ENCODE measurements at places on chromosomes 11 and 22.

DNA sequence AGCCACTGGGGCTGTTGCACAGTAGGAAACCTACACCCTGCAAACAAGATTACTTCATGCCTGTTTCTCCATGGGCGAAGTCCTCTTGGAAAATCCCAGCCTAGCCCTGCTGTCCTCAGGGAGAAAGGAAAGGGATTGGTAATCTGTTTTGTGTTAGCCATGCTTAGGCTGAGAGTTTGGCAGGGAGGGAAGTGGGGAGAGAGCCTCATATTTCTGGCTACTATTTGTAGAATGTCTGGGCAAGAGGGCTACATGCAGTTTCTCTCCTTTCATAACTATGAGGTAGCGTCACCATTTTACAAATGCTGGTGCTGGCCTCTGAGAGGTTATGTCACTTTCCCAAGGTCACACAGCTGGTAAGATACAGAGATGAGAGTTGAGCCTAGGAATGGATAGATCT, 737 bp upstream of the MFRP start:
- no peaks in the 10 kb centered on the region for H3K36me3 ChIP-seq
- H3K27me3 ChIP-seq = peaks cover 40% of the 10 kb centered on the region
- no peak overlapping the region for H3K4me3 ChIP-seq

GRCh38 chr11:33742249-33742851, 6.1 kb upstream of the CD59 start:
- H3K4me1 ChIP-seq = peaks cover 12% of the 10 kb centered on the region
- H3K27me3 ChIP-seq = no peaks in the 10 kb centered on the region
- no peak overlapping the region for H3K27ac ChIP-seq
- no peak for DNase-seq

DNA sequence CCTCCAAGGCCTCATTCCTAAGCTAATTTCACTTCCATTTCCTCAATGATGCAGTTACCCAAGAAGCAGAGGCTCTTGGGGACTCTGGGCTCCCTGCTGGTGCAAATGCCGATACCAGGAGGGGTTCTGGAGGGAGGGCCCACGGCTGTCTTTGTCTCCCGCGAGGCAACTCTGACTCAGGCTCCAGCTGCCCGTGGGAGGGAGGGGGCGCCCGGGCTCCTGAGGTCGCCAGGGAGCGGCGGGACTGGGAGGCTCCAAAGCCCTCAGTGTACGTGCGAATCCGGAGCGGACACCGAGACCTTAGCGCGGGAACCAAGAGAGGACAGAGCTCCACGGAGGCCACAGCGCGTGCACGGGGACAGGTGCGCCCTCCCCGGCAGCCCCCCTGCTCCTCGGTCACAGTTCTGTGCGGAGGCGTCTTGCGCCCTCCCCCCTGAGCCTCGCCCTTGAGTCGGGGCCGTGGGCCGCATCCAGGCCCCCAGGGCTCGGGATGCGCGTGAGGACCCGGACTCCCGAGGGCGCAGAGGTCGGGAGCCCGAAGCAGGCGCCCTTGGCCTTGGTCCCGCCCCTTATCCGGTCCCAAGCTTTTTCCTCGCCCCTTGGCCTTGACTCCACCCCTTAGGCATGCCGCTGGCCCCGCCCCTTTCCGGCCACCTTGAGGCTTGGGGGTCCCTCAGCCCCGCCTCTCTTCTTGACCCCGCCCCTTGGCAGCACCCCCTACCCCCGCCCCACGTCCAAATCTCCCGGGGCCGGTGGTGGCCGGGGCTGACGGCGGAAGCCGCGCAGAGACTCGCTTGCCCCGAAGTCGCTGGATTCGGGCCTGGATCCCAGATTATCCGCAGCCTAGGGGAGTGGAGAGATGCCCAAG, 4.7 kb upstream of the SHISA8 start:
- no peaks in the 10 kb centered on the region for H3K4me1 ChIP-seq
- H3K27me3 ChIP-seq = peaks cover 38% of the 10 kb centered on the region
- H3K36me3 ChIP-seq = no peaks in the 10 kb centered on the region
- peak overlapping the region; percentile 1 for H3K4me3 ChIP-seq

DNA sequence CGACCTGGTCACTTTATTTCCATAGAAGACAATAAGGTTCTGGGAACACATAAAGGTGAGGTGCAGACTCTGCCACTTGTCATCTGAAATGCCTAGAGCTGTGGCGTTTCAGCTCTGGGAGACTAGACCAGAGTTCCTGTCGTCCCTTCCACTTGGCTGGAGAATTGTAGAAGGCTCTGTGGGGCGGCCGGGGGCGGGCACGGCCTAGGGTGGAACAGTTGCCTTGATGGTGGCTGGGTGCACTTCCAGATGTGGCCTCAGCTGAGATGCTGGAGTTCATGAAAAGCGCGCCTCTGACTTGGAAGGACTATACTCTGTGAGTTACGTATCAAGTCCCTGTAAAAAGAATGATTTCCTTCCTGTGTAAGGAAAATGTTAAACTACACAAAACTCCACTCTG, 16.8 kb downstream of the TRMU start:
- no peak for DNase-seq
- H3K4me1 ChIP-seq = no peaks in the 10 kb centered on the region
- no peaks in the 10 kb centered on the region for H3K27me3 ChIP-seq
- no peak overlapping the region for H3K4me3 ChIP-seq

GRCh38 chr11:73465871-73466270, 89.7 kb downstream of the RELT start:
- peaks cover 7% of the 10 kb centered on the region for H3K4me1 ChIP-seq
- peaks cover 2% of the 10 kb centered on the region for H3K36me3 ChIP-seq
- H3K27me3 ChIP-seq = no peaks in the 10 kb centered on the region
- no peak overlapping the region for H3K27ac ChIP-seq

DNA sequence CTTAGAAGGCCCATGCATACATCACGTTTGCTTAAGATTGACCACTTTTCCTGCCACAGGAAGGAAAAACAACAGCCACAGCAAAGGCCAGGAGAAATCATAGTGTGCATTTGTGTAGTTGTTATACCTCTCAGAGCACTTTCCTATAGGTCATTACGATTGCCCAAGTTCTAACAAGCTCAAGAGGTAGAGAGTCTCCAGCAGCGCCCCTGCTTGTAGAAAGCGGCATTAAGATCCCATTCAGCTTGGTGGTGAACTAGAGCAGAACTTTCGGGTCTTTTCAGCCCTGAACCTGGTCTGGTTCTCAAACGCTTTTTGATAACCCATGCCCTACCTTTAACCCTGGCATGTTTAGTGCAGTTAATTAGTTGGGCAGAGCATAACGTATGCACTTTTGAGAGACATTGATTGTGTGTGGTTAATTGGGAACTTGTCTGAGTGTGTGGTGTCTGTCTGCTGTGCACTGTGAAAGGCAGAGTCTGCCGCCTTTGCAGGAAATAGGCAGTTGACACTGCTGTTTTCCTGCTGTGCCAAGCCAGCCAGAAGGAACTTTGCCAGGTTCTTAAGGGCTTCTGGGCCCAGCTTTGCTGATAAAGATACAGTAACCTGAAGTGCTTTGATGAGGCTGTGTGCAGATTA, 109.9 kb upstream of the CLMP start:
- peaks cover 6% of the 10 kb centered on the region for H3K4me1 ChIP-seq
- H3K27ac ChIP-seq = no peak overlapping the region
- no peaks in the 10 kb centered on the region for H3K36me3 ChIP-seq
- no peak for DNase-seq

- no peak overlapping the region for H3K4me3 ChIP-seq
- no peaks in the 10 kb centered on the region for H3K27me3 ChIP-seq
- no peaks in the 10 kb centered on the region for H3K36me3 ChIP-seq
- H3K4me1 ChIP-seq = no peaks in the 10 kb centered on the region
These were observed 39.3 kb upstream of the LRRC4C start for GRCh38 chr11:41498726-41499125.

DNA sequence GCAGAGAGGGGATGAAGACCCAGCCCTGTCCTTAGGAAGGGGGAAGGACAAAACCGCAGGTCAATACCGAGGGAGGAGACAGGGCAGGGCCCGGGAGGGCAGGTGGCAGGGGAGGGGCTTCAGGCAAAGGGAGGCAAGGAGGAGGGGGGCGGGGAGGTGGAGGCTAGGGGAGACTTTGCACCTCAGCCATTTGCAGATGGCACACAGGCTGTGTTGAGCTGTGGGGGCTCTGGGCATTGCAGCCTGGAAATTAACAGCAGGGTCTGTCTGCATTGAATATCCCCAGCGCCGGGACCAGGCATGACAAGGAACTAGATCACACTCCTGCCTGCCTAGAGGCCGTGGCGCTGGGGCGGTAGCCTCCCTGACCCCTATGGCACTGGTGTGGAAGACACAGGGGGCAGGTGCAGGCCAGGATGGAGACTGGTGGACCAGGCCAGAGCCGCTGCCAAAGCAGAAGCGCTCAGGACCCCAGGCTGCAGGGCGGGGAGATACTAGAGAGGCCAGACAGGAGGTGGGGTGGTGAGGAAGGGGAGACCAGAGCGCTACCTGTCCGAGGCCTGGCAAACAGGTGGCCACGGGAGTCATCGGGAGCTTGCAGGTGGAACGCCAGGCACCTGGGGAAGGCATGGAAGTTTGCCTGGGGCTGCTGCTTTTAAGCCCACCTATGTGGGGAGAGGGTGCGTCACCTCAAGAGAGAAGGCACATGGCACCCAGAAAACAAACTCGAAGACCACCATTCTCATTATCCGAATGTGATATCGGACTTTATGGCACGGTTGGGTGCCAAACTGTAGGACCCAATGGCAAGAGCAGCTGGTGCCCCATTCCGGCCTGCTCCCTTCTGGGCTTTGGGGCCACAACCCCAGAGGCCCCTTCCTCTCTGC, 11.5 kb downstream of the CBX6 start:
- H3K27me3 ChIP-seq = peaks cover 6% of the 10 kb centered on the region
- no peak overlapping the region for H3K27ac ChIP-seq
- H3K4me3 ChIP-seq = no peak overlapping the region
- no peak for DNase-seq
- H3K36me3 ChIP-seq = peaks cover 6% of the 10 kb centered on the region
- no peaks in the 10 kb centered on the region for H3K4me1 ChIP-seq

- peaks cover 2% of the 10 kb centered on the region for H3K4me1 ChIP-seq
- DNase-seq = peak; percentile 20
- H3K27me3 ChIP-seq = no peaks in the 10 kb centered on the region
- H3K4me3 ChIP-seq = peak overlapping the region; percentile 93
- H3K27ac ChIP-seq = peak overlapping the region; percentile 92
These were observed 585 bp downstream of the ARHGEF12 start for GRCh38 chr11:120336641-120337354.

- H3K36me3 ChIP-seq = peaks cover 46% of the 10 kb centered on the region
- H3K4me3 ChIP-seq = no peak overlapping the region
- no peaks in the 10 kb centered on the region for H3K27me3 ChIP-seq
- no peak overlapping the region for H3K27ac ChIP-seq
- DNase-seq = no peak
These were observed 44.4 kb upstream of the CHKA start for GRCh38 chr11:68165601-68166000.

DNA sequence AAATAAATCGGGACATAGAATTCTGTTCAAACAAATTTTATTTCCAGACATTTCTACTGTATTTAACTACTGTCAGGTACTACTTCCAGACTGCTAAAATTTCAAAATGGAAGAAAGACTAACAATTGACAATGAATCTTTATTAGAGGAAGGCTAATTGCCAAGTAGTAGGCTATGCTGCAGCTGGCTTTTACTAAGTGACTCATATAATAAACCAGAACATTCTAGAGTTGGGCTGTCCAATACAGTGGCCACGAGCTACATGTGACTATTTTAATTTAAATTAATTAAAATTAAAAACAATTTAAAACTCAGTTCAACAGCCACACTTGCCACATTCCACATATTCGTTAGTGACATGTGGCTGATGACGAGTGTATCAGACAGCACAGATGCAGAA, 27.6 kb downstream of the CHKA start:
- no peak overlapping the region for H3K27ac ChIP-seq
- H3K36me3 ChIP-seq = 0 out of 2 replicates have a peak, but pooled peaks cover 1% of the 10 kb centered on the region
- H3K4me3 ChIP-seq = no peak overlapping the region
- peaks cover 1% of the 10 kb centered on the region for H3K4me1 ChIP-seq

GRCh38 chr11:116590844-116591570, 181.8 kb downstream of the BUD13 start:
- H3K4me1 ChIP-seq = no peaks in the 10 kb centered on the region
- no peaks in the 10 kb centered on the region for H3K27me3 ChIP-seq
- no peak overlapping the region for H3K4me3 ChIP-seq
- no peak for DNase-seq

DNA sequence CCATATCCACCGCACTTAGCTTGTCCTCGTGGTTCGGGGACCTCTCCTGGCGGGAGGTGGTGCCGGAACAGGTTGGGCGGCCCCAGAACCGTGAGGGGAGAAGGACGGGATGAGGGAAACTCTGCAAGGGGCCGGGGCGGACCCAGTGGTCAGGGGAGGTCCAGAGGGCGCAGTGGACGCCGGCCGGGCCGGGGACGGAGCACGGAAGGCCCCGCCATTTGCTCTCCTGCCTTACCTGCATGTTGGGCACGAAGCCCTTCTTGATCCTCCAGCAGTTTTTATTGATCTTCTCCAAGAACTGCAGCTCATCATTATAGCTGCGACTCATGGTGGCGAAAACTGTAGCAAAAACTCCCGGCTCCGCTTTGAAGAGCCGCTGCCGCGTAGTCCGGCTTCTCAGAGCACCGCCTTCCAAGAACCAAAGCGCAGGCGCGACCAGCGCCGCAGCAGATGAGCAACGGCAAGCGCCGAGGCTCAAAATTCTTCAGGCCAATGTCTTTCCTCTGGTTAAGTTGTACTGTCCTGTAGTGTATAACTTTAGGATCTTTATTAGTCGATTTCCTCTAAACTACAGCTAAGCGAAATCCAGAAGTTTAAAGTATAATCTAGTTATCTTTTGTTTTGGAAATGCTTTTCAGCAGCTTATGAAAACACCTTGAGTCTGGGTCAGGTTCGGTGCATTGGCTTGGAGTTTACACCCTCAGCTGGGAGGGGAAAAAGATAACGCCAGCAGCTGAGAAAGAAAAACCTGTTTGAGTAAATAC, at the start of gene RTCB:
RTCB (minus strand) TSS at position 419 of the 764 bp plus-strand sequence; CDS start at position 328, 91 bp downstream.
- peak; percentile 93 for DNase-seq
- H3K4me1 ChIP-seq = peaks cover 2% of the 10 kb centered on the region
- peak within 1 kb of the TSS; percentile 57 for H3K27ac ChIP-seq
- H3K27me3 ChIP-seq = no peaks in the 10 kb centered on the region

DNA sequence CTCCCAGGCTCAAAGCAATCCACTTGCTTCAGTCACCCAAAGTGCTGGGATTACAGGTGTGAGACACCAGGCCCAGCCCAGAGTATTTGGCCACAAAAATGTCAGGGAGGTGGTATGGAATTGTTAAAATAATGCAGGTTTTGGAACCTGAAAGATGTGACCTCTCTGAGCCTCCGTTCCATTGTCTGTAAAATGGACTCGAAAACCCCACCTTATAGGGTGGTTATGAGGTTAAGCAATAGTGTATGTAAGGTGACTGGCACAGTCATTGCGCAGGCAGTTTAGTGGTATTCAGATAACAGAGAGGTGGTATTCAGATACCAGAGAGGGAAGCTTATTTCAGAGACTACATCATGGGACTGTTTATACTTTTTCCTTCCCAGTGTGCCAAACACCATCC, 52.5 kb upstream of the PRSS23 start:
- no peaks in the 10 kb centered on the region for H3K27me3 ChIP-seq
- no peak overlapping the region for H3K4me3 ChIP-seq
- no peak for DNase-seq
- peaks cover 14% of the 10 kb centered on the region for H3K4me1 ChIP-seq
- no peaks in the 10 kb centered on the region for H3K36me3 ChIP-seq
